ENCODE measurements at places on chromosomes 11 and 22.

- no peak for DNase-seq
Observed at GRCh38 chr22:30832407-30832987, 136.1 kb downstream of the MORC2 start.

DNA sequence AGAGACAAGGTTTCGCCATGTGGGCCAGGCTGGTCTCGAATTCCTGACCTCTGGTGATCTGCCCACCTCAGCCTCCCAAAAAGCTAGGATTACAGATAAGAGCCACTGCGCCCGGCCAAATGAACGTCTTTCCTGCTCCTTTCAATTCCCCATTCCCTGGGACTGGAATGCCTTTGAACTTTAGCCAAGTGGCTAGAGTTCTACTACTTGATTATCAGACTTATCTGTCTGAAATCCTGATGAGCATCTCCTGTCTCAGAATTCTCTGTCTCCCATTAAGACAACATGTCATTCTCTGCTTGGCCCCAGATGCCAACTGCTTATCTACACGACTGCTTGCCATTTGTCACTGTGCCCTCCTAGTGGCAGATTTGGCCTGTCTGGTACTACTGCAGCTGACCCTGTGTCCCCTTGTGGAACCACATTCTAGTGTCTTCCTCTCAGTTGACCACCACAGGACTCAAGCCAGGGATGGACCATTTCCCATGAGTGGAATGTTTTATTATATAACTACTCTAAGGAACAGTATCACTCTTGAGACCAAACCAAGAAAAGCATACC, 33.1 kb upstream of the IPO7 start:
- DNase-seq: no peak

- DNase-seq: no peak
Observed at GRCh38 chr22:49351761-49352227, 475.9 kb downstream of the BRD1 start.

DNA sequence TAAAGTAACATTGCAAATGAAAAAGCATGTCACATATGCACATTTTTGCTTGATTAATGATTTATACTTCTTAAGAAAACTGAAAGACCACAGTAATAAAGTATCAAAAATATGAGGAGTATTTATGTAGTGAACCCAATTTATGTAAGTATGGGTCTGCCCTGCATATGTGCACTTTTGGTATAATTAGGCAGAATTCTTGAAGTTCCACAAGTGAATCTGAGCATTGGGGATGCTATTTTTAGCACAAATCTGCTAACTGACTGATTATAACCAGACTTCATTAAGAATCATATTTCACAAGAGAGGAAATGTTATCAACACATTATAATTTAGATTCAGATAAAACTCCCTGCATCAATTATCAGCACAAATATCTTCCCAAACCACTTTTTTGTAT, 407.1 kb upstream of the LRRC4C start:
- DNase-seq: no peak

GRCh38 chr11:27388001-27388400, 25.0 kb upstream of the CCDC34 start:
- DNase-seq: no peak

- no peak for DNase-seq
Observed at GRCh38 chr11:45834298-45834756, 12.9 kb upstream of the CRY2 start.
